Fibroblast of upper back skin (primary cell): ENCODE measurements at places on chromosomes 3 and 15.
A peak's percentile ranks its signal among the peaks of the same experiment; 100 is the strongest.

DNA sequence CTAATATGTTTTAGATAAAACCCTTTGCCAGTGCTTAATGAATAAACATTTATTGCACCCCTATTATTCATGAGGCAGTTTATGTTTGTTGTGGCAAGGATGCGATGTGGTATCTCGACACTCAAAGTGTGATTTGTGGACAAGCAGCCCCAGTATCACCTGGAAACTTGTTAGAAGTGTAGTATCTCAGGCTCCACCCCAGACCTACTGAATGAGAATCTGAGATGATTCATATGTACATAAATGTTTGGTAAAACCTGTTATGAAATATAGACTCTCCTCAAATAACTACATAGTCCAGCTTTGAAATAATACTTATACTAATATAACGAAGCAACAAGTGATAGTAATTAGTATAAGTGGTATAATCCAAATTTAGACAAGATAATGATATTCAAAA, 914.8 kb downstream of the TUSC7 start:
- no peak for DNase-seq

DNA sequence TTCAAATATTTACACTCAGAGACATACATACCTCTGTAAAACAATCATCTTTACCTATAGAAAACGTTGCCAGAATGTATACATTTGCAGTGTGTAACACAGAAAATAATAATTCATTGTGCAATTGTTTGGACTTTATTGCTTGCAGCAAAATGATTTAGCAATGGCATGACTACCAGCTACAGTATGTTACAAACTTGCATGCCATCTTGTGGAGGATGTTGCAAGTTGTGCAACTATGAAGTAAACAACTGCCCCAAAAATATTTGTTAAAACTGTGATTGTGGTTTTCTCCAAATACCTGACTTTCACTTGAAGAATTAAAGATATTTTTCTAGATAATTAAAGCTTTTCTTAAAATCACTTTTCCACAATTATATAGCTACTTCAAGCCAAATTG, 27.1 kb upstream of the C3orf49 start:
- DNase-seq: peak; percentile 56

- DNase-seq: no peak
Measured at GRCh38 chr3:151452841-151453240, 8.0 kb downstream of the IGSF10 start.

DNA sequence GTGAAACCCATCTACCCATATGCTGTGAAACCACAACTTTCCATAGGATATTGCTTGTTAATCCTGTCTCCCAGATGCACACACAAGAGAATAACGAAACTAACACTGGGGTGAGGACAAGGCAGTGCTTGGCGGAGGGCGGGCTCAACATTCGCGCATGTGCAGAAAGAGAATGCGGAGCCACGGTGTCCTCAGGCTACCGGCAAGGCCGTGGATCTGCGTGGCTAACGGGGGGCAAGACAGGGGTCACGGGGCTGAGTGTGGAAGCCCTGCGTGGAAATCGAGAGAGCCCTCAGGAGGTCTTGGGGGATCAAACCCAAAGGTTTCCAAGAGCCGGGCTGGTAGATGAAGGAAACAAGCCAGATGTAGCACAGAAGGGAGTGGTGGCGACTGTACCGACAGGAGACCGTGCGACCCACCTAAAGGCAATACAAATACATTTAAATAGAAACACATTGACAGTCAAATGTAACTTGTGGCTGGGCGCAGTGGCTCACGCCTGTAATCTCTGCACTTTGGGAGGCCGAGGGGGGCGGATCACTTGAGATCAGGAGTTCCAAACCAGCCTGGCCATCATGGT, 48.5 kb upstream of the TRA2B start:
- peak; percentile 66 for DNase-seq

- no peak for DNase-seq
Measured at GRCh38 chr15:90348456-90348855, 3.6 kb upstream of the ZNF774 start.

GRCh38 chr15:99169769-99170311, 65.0 kb downstream of the SYNM start:
- peak; percentile 89 for DNase-seq

GRCh38 chr3:114958930-114959329, 188.2 kb downstream of the ZBTB20 start:
- DNase-seq: no peak

- no peak for DNase-seq
Measured at GRCh38 chr3:179304605-179305004, 18.2 kb upstream of the ZNF639 start.

DNA sequence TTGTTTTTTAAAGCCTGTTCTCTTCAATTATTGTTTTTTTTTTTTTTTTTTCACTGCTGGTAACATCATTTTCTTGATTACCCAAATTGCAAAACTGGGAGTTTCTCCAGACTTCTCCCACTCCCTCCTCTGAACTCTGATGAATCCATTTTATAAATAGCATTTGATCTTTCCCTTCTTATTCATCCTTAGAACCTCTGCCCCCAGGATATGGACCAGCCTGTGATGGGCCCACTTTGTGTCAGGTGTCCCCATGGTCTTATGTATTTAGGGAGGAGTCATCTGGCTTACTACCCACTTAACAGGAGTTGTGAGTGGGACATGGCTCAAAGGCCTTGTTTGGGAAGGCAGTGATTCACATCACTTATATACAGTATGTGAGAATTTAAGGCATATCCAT, 57.7 kb downstream of the REC114 start:
- no peak for DNase-seq

DNA sequence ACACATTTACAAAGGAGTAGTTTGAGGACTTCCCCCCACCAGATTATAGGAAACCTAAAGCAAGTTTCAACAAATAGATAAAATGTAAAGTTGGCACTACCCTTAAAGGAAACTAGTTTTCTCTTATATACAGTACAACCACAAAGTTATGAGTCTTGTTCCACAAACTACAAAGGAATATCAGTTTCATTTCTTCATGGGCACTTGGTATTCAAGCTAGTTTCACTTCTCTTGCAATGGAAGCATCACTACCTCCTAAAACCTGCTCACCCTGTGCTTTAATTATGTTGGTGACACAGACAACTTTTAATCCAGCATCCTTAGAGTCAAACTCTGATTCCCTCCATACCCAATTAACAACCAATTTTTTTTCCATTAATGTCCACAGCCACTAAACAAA, 707.0 kb downstream of the ROBO2 start:
- DNase-seq: no peak

DNA sequence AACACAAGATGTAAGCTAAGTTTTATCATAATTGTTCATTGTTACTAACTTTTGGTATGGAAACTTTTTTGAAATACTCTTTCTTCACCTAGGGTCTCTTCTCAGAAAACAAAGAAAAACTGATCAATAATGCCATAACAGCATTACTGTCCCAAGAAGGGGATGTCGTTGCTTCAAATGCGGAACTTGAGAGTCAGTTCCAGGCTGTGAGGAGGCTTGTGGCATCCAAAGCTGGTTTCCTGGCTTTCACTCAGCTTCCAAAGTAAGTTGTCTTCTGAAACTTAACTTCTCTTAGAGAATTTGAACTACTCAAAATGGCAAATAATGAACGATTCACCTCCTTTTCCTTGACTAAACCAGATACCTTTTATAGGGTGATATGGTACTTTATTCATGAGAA, 39.3 kb downstream of the DNAJC13 start:
- DNase-seq: no peak

DNA sequence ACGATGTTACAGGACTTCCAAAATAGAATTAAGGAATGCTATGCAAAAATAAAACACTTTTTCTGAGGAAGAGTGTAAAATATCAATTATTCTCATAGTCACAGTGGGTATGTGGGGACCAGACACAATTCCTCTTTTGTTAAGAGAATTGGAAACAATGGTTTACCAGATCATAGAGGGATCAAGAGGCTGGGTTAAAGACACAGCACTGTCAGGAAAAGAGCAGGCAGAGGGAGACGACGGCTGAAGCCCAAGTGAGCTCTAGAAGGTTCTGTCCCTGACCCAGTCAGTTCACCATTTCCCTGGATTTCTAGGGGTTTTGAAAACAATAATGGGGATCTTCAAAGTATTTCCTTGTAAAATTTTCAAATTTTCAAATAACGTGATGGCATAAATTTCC, 54.0 kb upstream of the POLR2M start:
- no peak for DNase-seq

- DNase-seq: peak; percentile 72
Measured at GRCh38 chr3:63043631-63044030, 168.4 kb upstream of the CADPS start.

DNA sequence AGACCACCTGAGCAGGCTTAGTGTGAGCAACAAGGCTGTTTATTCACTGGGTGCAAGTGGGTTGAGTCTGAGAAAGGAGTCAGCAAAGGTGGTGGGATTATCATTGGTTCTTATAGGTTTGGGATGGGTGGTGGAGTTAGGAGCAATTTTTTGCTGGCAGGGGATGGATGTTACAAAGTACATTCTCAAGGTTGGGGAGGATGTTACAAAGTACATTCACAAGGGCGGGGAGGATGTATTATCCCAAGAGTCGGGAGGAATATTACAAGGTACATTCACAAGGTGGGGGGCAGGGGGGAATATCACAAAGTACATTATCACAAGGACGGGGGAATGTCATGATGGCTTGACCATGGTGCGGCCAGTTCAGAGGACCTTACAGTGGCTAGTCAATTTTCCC, 32.9 kb upstream of the OSBPL11 start:
- no peak for DNase-seq

- no peak for DNase-seq
Measured at GRCh38 chr3:45042162-45042561, 16.1 kb downstream of the CLEC3B start.

DNA sequence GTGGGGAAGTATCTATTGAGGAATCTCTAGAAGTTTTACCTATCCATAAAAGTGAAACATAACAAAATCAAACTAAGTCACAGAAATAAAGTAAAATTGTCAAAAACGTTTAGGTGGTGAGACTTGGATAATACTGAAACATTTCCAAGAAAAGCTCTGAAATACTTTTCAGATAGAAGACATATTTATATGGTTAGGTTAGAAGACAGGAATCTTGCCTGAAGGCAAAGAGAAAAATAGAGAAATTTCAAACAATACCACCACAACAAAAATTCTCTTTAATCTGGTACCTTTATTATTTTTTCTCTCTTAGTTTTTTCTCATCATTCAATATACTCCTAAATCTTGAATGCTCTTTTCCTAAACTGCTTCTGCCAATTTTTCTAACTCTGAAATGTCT, 222.7 kb upstream of the PLSCR5 start:
- DNase-seq: no peak

DNA sequence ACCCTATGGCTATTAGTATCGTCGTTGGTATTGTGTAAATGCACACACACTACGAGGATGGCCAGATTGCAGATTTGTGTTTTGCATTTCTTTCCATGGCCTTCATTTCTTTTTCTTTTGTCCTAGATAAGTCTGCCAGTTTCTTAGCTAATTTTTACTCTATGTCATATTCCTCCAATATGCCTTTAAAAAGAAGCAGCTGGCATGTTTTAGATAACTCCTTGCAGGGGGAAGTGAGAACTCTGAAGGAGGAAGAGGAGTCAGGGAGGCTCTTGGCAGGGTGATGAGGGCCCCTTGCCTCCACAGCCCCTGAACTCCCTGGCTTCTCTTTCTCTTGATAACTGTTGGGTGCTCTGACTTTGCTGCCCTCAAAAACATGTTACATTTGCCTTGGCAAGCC, 244.0 kb downstream of the GABRG3 start:
- DNase-seq: no peak

DNA sequence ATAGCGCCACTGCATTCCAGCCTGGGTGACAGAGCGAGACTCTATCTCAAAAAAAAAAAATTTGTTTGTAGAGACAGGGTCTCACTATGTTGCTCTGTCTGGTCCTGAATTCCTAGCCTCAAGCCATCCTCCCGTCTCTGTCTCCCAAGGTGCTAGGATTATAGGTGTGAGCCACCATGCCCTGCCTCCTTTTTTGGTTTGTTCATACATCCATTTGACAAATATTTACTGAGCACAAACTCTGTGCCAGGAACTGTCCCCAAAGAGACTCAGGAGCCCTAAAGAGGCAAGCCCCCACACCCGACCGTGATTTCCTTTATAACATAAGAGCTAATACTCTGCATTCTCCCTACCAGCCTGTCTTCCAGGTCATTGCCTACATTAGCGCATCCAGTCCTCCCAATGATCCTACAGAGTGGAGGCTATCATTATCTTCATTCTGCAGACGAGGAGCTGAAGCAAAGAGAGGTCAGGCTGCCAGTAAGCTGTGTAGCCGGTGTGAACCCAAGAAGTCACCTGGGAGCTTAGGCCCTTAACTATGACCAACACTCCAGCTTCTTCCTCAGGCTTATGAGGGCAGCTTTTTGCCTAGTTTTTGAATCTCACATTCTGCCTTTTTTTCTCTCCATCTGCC, 6.3 kb upstream of the PXK start:
- no peak for DNase-seq
